ENCODE measurements at places on chromosomes 12 and 14.

DNA sequence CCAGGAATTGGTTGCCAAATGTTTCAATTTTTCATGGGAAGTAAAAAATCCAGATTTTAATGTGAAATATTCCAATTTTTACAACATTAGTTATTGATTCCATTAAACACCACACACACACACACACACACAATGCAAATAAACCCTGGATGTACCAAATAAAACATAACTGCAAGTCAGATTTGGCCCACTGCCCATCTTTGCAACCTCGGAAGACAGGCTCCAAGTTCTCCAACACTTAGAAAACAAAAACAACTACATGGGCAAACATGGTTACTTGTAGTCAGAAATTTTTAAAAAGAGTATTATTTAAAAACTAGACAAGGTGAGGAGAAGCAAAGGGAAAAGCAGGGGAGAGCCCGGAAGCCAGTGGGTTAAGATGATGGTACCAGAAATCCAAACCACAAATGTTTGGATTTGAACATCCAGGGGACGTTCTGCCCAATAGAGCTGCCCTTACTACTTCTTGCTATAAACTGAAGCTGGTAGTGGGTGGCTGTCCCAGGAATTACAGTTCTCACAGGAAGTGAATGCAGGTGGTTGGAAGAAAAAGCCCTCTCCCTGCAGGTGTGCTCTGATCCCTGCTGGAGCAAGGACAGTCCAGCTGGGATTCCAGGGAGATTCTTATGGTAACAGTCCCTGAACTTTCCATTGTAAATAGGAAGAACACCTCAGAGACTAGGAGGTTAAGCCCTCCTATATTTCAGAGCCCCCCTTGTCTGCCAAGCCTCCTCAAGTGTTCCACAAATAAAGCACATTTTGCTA, 111.7 kb downstream of the SLC25A21 start:
- DNase-seq, result no peak

DNA sequence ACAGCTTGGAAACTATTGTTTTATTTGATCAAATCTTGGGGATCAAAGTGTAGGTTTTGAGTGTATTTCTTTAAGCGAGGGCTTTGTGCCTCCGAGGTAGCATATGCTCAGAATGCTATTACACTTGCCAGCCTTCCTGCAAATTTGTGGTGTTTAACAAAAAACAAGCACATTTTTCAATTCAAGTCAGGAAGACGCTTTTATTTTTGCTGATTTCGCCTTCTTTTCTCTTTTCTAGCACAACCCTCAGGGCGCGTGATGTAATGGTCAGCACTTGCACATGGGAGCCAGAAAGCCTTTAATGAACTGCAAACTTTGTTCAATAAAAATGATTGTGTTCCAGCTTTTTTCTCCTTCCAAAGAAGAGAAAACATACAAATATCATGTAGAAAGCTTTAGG, 466.5 kb downstream of the PRKD1 start:
- DNase-seq, result no peak

DNA sequence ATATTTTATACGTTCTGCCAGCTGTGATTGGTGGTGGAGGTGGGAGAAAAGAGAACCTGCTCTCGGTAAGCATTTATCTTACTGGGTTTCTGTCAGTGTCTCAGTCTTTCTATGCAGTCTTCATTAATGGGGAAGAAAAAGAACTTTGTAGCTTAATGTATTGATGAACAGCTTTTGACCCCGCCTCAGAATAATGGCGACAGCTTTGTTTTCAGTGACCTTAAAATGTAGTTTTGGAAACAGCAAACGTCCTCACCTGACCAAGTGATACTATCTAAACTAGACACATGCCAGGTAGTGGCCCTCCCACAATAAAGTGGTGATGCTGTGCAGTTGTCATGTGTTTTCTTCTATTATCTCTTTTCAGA, 1.4 kb downstream of the DACT1 start:
- DNase-seq, result no peak

- DNase-seq, result no peak
Measured at GRCh38 chr14:75634848-75635247, 25.8 kb downstream of the ERG28 start.

DNA sequence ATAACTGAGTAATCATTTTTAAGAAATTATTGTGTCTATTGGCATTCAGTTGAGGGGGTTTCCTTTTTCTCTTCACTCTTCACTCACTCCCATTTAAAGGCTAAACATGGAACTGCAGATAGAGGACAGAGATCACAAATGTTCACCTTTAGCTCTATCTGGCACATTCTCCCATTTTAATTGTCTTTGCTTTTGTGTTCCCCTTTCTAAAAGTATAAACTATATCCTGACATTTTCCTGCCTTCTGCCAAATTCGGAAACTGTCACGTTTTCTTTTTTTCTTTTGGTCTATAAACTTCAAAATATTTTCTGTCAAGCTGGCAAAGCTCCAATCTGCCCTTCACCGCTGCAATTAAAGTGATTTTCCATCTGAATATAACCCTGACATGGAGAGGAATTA, 219.8 kb upstream of the CDKN3 start:
- DNase-seq, result no peak

DNA sequence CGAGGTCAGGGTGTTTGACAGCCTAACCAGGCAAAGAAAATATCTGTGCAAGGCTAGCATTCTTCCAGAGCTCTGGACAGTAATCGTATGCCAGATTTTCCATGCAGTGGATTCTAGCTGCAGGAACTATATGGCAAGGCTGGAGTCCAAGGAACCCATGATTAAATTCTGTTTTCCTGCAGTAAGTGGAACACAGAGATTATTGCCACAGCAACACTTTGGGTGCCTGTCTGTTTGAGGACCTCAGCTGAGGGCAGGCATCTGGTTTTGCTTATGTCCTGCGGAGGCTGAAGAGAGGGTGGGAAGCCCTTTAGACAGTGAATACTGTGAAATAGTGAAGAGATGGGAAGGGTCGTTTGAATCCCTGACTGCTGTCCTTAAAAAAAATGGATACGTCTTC, 104.4 kb downstream of the DAD1 start:
- DNase-seq, result no peak

DNA sequence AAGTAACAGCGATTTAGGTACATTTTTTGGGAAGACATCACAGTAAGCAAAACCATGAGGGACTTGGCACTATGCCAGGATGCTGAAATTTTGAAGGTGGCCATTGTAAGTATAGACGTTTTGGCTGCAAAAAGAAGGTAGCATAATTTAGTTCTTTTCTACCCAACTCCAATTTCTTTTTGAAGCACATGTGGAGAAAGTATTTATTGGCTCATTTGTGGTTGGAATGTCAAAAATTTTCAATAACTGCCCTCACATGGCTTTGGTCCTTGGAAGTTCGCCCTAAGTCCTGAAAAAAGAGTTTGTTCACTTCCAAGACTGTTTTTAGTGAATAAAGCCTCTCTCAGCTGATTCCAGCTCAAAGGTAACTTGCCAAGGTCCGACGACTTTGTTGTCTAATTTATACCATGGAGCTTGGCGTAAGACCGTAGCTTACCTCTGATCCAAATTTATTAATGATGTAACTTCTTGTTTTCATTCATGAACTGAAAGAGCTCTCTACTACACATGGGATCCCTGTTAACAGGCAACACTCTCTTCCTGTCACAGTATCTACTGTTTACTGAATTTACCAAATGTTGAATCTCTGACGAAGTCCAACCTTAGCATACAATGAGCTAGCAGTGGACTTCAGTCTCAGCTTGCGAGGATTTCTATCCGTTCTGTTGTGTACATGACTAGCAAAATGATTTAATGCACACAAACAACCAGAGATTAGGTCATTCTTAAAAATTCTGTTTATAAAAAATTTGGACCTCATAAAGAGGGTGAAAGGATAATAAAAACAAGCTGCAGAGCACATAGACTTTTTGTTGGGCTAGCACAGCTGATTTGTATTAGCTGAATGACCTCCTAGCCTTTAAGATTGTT, 49.0 kb downstream of the MSRB3 start:
- DNase-seq, result no peak

GRCh38 chr14:36300337-36300736, 20.1 kb downstream of the MBIP start:
- DNase-seq, result no peak

DNA sequence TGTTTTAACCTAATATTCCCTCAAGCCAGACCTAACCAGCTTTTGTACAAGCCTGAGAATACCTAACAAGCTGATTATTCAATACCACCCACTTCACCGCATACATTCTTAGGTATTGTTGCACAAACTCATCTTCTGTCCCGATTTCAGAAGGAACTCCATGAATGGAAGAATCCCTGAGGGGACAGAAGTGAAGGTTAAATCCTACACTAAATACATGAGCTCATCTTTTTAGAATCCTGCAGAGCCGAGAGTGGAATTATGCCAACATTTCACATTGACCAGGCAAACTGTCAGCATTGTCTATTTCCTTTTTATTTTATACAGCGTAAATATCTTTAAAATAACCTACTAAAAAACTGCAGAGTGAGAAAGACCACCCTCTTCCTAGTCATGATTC, 140.7 kb upstream of the PRICKLE1 start:
- DNase-seq, result no peak

DNA sequence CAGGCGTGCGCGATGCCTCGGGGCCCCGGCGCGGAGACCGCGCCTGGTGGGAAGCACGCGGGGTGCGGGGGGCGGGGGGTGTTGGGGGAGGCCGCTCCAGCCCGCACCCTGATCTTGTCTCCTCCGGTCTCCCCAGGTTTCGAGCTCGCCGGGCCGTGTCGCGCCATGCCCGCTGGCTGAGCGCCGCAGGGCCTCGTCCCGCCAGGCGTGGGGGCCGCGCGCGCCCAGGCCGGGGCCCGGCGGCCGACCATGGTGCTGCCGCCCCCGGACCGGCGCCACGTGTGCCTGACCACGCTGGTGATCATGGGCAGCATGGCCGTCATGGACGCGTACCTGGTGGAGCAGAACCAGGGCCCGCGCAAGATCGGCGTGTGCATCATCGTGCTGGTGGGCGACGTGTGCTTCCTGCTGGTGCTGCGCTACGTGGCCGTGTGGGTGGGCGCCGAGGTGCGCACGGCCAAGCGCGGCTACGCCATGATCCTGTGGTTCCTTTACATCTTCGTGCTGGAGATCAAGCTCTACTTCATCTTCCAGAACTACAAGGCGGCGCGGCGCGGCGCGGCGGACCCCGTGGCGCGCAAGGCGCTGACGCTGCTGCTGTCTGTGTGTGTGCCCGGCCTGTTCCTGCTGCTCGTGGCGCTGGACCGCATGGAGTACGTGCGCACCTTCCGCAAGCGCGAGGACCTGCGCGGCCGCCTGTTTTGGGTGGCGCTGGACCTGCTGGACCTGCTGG, 2.4 kb downstream of the TMEM121 start:
- no peak for DNase-seq

DNA sequence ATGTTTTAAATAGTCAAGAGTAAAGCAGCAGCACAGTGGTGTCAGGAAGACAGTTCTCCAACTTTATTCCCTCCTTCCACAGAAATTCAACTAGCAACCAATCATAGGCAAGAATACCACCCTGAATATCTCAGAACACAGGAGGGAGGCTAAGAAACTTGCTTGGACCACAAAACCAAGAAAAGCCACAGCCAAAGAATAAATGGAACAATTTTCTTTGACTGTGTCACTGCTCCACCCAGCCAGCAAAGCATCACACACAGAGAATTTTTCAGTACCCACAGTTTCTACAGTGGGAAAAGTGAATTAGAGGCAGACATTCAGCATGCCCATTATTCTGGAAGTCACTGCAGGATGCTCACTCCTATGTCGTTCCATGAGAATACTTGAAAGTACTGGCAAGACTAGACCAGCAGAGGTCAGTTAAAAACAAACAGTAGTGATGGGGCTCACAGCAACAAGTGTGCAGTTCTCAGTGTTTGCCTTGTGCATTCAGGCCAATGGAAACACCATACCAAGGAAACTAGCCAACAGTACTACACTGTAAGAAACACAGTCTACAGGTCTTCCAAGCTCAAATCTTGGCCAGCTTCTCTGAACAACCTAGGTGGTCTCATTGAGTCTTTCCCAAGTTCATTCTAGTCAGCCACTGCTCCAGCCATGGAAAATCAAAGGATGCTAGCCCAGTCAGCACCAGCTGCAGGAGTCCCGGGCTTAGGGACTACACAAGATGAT, 56.8 kb upstream of the FOXG1 start:
- no peak for DNase-seq

DNA sequence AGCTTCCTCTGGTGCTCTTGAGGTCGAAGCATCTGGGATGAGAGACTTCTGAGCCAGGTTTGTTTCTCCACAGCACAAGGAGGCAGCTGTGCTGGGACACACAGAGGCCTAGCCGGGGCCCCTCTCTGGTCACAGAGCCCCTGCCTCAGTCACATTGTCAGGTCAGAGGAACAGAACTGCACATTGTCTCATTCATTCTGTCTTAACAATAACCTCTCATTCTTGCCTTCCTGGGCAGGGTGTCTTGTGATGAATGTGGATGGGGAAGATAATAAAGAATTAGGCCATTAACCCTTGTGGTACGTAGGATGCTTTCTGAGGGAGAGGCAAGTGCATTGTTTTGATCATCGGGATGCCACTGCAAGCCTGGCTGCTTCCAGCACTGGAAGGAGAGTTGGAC, 29.8 kb downstream of the FNTB start:
- no peak for DNase-seq

DNA sequence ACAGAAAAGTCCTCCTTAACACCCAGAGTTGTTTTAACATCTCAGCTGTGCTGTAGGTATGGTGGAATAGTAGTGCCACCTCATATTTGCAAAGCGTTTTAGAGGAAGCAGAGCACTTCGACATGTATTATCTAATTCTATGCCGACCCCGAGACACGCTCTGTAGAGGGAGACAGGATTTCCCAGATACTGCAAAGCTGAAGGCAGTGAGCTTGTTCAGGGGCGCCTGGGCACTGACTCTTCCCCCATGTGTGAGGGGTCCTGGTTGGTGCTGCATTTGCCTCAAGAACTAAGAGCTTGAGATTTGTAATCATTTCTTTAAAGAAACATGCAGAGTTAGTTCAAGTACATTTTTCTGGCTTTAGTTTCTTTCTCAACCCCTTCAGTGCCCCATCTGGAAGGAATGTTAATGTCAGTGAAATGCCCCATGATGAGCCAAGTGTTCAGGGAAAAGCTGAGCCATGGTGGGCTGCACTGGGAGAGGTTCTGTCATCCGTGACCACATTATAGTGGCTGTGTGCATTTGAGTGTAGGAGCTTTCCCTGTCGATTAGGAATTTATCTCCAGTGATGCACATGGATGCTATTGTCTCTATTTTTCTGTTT, 66.3 kb downstream of the MBIP start:
- DNase-seq, result no peak

- no peak for DNase-seq
Measured at GRCh38 chr14:62921466-62921865, 123.8 kb downstream of the KCNH5 start.

DNA sequence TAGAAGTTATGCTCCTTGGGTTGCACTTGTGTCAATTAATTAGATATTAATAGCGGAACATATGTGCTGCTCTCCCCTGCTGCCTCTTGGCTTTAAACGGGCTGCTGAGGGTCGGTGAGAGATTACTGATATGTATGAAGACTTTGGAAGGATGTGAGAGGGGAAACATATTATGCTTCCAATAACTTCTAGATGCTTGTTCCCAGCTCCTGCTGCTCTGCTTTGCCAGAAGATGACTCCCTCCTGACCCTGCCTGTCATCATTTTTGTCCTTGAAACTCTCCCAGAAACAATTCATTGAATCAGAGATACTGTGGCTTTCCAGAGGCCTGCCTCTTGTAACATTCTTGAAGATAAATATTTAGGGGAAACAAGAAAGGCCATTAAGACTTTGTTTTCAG, 300.1 kb upstream of the STXBP6 start:
- no peak for DNase-seq

All from stimulated activated CD4-positive, alpha-beta T cell treated with anti-CD3 and anti-CD28 coated beads, Interleukin-15, amount 100 ng/mL, for 1 hour (primary cell).